Caki2 (cell line): ENCODE measurements at places on chromosomes 3 and 15. TPM values are rescaled to one million over a fixed set of nuclear protein-coding genes. Genes with fewer than 3 reads are reported as not detected.

GP5 gene
- not detected in 2 replicates for total RNA-seq

- peak; percentile 64 for DNase-seq
Observed at GRCh38 chr3:177179281-177180067, 17.8 kb downstream of the TBL1XR1 start.

USP4 gene
- total RNA-seq: 22.6 and 32.2 TPM in 2 replicates

DNA sequence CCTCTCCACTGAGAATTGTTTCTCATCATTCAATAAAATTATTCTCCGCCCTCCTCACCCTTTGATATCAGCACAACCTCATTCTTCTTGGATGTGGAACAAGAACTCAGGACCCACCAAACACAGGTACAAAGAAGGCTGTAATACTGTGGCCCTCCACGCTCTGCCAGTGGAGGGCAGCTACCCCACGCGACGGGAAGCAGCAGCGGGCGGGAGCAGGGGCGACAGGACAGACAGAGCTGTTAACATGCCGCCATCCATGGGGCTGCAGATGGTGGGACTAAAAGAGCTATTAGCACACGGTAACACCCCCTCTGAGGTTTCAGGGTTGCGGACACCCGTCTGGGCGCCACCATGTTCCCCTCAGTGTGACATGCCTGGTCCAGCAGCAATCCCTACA is 37.5 kb downstream of the EMC4 start:
- DNase-seq: no peak

GRCh38 chr3:126750756-126751121 is 46.7 kb downstream of the CHCHD6 start:
- peak; percentile 26 for DNase-seq

GRCh38 chr3:36457667-36458066 is 77.4 kb downstream of the STAC start:
- no peak for DNase-seq

FGF12 gene
- 1.5 and 2.6 TPM in 2 replicates for total RNA-seq

DNA sequence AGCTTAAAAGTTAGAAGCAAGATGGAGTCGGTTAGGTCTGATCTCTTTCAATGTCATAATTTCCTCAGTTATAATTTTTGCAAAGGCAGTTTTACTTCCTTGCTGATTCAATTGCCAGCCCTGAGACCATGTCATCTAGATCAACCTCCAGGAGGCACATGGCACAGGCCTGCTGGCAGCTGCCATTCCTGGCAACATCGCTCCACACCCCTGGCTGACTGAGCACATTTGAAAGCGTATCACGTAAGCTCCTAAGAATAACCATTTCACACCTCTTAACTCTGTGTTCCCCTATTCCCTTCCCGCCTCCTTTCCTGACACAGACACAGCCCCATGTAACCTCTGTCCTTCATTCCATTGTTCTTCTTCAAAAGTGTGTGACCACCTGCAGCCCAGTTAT is 313.9 kb upstream of the CTNNB1 start:
- DNase-seq: no peak

DNA sequence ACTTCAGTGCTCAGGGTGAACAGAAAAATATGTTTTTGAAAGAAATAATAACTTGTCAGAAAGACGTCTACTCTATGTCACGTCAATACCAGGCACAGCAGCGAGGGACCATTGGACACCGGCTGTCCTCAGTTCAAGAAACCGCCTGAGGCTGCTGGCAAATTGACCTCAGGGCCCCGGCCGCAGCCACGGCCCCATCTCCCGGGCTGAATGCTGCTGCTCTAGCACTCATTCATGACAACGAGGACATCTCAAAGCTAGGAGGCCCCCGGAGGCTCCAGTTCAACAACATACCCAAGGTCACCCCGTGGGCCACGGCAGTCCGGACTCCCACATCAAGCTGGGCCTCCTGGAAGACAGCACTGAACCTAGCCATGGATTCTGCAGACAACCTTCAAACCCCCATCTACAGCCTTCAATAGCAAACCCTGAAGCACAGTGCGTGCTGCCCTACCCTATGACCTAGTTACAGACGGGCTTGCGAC is 204.0 kb upstream of the NSMCE3 start:
- no peak for DNase-seq

TMEM45A gene
- 13.0 and 24.5 TPM in 2 replicates for total RNA-seq

SLC25A36 gene
- total RNA-seq: 38.1 and 39.1 TPM in 2 replicates

GRCh38 chr15:23787346-23788105 is 100.4 kb upstream of the NDN start:
- DNase-seq: no peak

- no peak for DNase-seq
Observed at GRCh38 chr3:185470323-185470722, 28.5 kb downstream of the TMEM41A start.

MESP2 gene
- total RNA-seq: 0.43 and 1.4 TPM in 2 replicates

GOLIM4 gene
- total RNA-seq: 18.2 and 22.4 TPM in 2 replicates

DNA sequence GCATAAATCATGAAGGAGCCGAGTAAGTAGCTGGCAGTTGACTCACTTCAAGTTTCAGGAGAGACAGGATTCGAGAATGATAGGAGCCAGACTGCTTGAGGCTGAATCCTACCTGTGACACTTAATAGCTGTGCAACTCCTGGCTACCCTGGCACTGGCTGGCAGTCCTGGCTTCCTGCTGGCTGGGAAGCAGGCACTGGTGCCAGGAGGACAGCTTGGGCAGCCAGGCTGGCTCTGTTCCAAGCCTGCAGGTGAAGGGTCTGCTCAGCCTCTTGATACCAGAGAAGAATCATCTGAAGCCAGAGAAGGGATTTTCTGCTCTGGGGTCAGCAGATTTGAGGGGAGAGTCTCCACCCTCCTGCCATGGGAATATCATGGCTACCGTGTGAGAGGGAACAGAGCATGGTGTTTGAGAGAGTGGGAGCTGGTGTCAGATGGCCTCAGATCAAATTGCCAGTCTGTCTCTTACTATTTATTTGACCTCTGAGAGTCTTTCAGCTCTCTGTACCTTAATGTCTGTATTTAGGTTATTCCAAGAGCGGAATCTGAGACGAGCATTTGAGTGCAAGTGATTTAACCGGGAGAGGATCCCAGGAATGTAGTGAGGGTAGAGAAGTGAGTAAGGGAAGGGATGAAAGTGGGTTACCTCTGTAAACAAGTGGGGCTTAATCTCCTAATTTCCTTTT is 4.4 kb upstream of the XIRP1 start:
- no peak for DNase-seq

PODXL2 gene
- 62.4 and 79.4 TPM in 2 replicates for total RNA-seq

GRCh38 chr3:71868876-71869275 is 83.9 kb upstream of the PROK2 start:
- DNase-seq: no peak

- DNase-seq: no peak
Observed at GRCh38 chr15:97687654-97688053, 272.8 kb upstream of the ARRDC4 start.

DNA sequence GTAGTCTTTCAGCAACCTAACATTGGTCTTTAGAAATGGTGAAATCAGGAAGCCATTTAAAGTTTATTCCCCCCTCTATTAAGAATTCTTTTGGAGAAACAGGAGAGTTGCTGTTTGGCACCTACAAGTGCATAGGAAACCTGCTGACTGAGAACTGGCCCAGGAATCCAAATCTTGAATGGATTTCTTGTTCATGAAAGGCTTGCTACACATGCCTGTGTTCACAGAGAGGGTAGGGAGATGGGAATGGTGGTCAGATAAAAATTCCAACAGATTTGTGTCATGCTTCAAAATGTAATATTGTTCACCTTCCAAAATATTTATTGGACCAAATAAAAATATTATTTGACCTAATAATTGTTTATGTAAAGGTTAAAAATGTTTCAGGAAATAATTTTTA is 24.2 kb upstream of the ZPLD1 start:
- no peak for DNase-seq

GRCh38 chr3:95407709-95408463 is 1345.0 kb downstream of the NSUN3 start:
- DNase-seq: no peak

ZNF385D gene
- 2.1 and 53.4 TPM in 2 replicates for total RNA-seq

- DNase-seq: peak; percentile 30
Observed at GRCh38 chr3:45597171-45597570, 2.6 kb downstream of the LIMD1 start.

- peak; percentile 1 for DNase-seq
Observed at GRCh38 chr3:90062016-90062415, 954.6 kb downstream of the EPHA3 start.

DNA sequence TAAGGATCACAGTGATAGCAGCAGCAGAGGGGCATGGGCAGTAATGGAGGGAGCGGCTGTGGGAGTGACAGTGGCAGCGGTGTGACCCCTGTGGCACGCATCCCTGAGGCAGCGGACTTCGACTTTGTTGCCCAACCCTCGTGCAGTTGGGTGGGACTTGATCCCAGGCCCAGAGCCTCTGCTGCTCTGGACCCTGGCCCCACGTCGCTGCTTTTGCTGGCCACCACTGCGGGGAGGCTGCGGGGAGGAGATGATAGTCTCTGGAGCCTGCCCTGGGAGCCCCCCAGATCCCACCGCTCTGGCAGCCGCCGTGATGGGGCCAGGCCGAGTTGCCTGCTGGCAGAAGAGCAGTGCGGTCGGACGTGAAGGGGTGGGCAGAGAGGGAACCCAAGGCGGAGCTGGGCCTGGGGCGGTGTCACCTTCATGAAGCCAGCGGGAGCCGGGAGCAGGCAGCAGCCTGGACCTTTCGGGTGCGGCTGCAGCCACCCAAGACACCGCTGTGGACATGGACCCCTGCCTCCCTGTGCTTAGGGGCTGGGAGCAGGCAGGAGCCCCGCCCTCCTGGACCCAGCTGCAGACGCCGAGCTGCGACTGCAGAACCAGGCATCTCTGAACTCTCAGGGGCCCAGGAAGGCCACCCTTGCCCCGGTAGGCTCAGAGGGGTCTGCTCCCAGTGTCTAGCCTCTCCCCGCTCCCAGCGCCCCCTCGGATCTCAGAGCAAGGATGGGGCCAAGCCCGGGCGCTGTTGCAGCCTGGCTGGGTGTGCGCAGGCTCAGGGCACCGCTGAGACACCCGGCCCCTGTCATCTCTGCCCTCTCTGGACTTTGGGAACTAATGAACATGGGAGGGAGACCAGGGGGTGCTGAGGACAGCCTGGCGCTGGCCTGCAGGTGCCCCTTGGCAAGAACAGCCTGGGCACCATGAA is 38.3 kb downstream of the COMMD2 start:
- DNase-seq: no peak

DNA sequence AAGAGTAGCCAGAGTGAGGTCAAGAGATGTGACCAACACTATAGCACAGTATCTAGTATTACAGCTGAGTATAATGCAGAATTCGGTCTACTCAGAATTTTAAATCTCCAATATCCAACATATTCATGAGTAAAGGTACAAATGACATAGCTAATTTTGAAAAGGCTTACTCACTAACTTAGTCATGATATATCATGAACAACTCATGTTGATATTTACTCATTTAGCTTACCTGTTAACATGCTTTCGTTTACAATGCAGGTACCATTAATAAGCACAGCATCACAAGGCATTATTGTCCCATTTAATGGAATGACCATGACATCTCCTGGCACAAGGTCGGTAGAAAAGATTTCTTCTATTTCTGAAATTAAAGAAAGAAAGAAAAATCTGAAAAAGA is 36.9 kb downstream of the ATP13A3 start:
- no peak for DNase-seq
